Vagina (tissue), 2 donors: ENCODE measurements at places on chromosomes 7 and 10. TPM values are rescaled to one million over a fixed set of nuclear protein-coding genes. Genes with fewer than 3 reads are reported as not detected.

DNA sequence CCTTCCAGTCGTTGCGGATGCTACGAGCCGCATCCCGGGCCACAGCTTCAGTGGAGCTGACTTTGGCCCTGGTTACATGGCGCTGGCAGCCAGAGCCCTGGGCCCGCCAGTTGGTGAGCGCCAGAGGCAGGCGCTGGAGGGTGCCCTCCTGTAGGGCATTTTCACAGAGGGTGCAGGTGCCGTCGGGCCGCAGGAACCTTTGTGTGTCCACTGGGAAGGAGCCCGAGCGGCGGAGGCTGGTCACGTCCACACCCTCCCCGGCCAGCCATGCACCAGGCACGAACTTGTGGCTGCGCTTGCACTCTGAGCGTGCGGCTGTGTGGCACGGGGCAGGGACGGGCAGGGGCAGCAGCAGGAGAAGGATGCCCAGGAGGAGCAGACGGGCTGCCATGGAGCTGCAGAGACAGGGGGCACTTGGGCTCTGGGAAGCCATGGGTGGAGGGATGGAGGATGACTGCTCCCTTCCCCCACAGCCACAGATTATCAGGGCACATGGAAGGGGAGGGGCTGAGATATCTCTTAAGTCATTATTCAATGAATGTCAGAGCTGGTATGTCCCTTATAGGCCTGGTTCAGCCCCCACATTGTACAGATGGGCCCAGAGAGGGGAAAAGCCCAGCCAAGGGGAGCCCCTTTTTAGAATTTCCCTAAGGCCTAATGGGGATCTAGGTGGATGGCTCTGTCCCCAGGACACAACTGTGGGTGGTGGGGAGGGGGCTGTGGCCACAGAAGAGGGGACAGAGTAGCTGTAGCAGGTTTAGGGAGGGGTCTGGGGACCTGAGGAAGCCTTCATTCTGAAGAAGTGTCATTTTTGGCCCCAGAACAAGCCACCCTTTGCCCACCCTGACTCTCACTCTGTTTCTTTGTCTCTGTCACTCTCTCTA lies 1.8 kb downstream of the PRF1 start:
- peak; percentile 67 for DNase-seq

DNA sequence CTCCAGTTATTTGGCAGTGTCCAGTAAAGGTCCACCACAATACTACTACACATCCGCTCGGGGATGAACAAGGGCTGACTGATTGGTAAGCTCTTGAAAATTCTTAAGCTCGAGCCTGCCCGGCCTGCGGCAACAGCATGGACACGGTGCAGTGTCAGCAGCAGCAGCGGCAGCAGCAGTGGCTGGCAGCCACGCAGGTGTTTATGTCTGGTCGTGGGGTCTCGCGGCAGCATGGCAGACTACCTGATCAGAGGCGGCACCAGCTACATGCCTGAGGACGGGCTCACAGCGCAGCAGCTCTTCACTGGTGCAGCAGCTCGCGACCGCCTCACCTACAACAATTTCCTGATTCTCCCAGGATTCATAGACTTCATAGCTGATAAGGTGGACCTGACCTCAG lies 19.6 kb upstream of the TRIM24 start:
- no peak for DNase-seq

- no peak for DNase-seq
Measured at GRCh38 chr10:71331736-71332135, 12.7 kb downstream of the SLC29A3 start.

DNA sequence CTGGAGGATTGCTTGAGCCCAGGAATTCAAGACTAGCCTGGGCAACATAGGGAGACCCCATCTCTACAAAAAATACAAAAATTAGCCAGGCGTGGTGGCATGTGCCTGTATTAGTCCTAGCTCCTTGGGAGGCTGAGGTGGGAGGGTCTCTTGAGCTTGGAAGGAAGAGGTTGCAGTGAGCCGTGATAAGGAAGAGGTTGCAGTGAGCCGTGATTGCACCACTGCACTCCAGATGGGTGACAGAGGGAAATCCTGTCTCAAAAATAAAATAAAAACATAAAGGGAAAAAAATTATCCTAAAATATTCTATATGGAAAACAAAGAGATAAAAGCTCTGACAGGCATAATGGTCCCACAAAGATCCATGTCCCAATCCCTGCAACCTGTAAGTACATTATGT lies 87.9 kb upstream of the KAT6B start:
- DNase-seq: no peak

DNA sequence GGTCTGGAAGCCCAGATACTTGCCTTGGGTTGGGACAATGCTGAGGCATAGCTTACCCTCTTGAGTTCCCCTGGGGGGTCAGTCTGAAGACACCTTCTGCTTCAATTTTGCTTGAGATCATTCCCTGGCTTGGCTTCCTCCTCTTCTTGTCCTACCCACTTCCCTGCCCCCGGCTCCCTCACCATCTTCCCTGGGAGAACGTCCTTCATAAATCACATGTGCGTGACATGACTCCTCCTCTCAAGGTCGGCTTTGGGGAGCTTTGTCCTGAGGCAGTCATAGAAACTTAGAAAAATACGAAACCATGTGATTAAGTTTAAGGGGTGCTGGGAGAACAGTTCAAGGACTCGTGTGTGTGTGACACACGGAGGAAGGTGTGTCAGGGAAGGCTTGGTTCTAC lies 122.6 kb downstream of the SH2D4B start:
- DNase-seq: no peak

DNA sequence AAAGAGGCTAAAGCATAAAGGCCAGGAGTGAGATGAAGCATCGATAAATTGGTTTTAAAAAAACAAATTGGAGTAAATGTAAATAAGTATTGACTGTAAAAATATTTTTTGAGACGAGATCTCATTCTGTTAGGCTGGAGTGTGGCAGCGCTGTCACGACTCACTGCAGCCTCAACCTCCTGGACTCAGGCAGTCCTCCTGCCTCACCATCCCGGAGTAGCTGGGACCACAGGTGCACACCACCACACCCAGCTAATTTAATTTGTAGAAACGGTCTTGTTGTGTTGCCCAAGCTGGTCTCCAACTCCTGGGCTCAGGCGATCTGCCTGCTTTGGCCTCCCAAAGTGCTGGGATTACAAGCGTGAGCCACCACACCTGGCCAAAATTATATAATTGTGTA lies 17.8 kb downstream of the HNRNPA2B1 start:
- no peak for DNase-seq

DNA sequence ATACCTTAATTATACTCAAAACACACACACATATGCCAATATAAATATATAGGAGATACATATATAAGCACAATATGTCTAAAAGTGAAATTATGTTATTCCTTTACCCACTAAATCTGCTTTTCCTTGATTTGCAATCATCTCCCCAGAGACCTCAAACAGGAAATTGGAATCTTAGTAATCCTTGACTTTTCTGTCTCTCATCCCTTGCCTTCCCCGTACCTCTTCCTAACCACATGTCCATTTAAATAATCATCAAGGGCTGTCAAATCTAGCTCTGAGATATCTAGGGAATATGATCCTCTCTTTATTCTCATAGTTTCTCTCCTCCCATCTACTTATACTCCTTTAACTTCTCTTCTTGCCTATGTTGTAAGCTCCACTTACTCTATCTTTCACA lies 336.6 kb downstream of the HGF start:
- no peak for DNase-seq

GRCh38 chr10:58268454-58268945 lies 462 bp upstream of the CISD1 start:
- DNase-seq: no peak

DNA sequence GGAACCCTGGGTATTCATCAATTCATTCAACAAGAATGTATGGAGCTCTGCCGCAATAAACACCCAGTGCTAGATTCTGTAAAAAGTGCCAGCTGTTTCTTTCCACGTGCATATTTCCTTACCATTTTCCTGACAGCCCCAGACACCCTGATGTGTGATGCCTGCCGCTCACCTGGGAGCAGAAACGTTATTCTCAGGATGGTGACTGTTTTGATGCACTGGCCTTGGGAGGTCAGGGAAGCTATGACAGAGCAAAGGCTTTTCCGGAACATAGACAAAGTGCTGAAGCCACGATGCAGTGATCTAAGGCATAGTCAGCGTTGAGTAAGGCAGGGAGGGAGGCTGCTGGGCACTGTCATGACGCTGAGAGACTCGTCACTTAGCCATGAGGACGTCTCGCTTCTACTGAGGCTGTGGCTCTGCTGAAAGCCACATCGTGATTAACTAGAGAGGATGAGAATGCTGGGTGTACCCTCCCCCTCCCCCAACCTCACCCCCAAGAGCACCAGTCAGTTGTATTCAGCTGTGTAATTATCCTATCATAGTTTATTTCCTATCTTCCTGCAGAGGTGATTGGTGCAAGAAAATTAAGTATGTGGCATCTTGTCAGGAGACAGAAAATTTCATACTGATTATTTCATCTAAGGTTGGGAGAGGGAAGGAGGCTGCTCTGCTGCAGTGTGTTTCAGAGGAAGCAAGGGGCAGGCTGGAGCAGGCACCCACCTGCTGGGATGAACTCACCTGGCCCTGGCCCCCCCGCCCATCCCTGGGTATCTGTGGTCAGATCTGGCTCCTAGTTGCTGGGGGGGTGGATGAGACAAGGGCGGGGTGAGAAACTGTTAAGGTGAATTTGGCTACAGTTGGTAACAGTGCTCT lies 48.8 kb upstream of the SMNDC1 start:
- DNase-seq: no peak

DNA sequence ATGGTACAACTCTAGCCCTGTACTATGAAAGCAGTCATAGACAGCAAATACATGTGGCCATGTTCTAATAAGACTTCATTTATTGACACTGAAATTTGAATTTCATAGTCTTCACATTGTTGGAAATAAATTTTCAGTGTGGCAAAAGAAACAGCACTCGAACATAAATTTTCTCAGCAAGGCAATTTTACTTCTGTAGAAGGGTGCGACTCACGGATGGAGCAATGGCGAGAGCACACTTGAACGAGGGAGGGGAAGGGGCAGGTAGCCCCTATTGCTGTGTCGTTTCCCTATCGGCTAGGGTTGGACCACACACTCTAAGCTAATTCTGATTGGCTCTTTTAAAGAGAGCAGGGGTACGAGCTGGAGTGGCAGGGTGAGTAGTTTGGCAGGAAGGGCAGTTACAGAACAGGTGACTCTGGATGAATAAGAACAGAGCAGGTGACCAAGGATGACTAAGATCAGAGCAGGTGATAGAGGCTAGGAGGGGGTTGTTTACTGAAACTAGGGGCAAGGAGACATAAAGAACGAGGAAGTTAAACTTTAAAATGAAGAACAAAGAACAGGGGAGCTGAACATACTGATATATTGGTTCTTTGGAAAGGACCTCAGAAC lies 52.0 kb downstream of the LRRC4 start:
- no peak for DNase-seq

GRCh38 chr10:62239994-62240393 lies 28.6 kb downstream of the RTKN2 start:
- DNase-seq: no peak

- DNase-seq: no peak
Measured at GRCh38 chr7:68793513-68793912, 804.8 kb upstream of the AUTS2 start.

GRCh38 chr10:70348228-70348850 lies 34.1 kb downstream of the LRRC20 start:
- DNase-seq: no peak

DNA sequence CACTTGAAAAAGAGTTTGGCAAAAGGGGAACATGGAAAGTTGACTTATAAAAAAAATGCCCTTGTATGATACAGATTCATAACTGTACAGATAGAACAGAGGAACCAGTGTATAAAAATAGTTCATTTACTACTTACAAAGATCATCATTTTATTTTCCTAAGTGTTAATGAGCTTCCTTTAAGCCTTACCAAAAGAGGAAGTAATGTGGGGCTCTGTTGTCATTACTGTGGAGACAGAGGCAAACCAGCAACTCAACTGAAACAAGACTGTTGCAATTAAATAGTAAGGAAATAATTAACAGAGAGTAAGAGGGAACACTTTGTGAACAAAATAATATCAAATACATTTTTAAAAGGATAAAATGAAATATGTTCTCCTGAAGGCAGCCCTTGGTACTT lies 526.2 kb upstream of the ADARB2 start:
- DNase-seq: no peak

DNA sequence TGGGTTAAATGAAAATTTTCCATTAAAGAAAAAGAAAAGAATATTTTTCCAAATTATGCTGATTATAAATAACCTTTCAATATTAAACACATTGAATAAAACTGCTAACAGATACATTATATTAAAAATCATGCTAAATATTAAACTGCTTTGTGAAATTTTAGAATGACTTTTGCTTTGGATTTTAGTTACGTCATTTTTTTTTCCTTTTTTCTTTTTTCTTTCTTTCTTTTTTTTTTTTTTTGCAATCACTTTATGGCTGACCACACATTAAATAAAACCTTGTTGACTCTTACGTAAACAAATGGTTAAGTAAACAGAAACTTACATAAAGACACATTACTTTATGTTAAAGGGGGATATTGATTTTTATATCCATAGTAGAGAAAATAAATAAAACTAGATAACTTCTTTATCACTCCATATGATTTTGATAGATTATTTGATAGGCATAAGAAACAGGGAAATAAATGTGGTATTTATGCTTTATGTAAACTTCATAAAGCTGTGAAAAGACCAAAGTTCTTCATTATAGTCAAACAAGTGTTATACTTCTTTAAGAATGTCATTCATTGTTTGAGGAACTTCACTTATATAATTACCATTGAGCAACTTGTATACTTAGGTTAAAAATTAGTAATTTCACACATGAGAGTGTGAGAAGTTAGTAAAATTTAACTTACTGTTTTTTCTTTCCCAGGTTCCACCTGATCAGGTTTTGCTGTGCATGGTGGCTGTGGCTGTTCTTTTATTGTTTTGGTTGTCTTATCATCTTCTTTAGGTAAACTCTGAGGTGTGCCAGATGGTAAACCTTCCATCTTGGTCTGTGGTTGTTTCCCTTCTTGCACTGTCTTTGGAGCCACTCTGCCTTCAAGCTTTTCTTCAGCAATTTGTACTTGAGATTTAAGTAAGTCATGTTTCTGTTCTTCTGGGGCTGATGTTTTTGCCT lies 197.3 kb downstream of the PCLO start:
- no peak for DNase-seq

RBP3 gene
- not detected for total RNA-seq

PRLHR gene
- 23.1 TPM for total RNA-seq

PRR15 gene
- total RNA-seq: not detected

SPDYE16 gene
- total RNA-seq: not detected

PRF1 gene
- 20.9 TPM for total RNA-seq

ENTPD7 gene
- total RNA-seq: 6.6 TPM

SUV39H2 gene
- total RNA-seq: 6.9 TPM

WDR86 gene
- total RNA-seq: 19.4 TPM
